NCI-H1436 treated with DMSO at 0.1 percent for 48 hours (cell line): ENCODE measurements at places on chromosomes 3 and 15.
A peak's percentile ranks its signal among the peaks of the same experiment; 100 is the strongest.

DNA sequence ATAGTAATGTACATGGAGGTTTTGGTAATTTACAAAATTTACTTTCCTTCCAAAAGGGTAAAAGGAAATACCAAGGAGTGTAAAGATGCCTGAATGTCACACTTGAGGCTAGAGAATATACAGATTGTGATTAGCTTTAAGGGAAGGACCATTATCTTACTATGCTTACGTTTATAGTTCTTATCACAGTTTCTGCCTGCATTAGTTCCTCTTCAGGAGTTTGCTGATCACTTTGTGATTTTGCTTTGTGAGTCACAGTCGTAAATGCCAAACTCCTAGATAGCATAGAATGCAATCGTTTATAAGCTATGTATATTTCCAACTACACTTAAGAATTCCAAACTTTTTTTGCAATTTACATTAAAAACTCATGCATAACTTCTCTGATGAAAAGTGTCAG lies 1034.6 kb downstream of the DIPK2A start:
- DNase-seq, result no peak

- DNase-seq, result no peak
These were observed 2.2 kb downstream of the RPSA start for GRCh38 chr3:39408493-39409372.

DNA sequence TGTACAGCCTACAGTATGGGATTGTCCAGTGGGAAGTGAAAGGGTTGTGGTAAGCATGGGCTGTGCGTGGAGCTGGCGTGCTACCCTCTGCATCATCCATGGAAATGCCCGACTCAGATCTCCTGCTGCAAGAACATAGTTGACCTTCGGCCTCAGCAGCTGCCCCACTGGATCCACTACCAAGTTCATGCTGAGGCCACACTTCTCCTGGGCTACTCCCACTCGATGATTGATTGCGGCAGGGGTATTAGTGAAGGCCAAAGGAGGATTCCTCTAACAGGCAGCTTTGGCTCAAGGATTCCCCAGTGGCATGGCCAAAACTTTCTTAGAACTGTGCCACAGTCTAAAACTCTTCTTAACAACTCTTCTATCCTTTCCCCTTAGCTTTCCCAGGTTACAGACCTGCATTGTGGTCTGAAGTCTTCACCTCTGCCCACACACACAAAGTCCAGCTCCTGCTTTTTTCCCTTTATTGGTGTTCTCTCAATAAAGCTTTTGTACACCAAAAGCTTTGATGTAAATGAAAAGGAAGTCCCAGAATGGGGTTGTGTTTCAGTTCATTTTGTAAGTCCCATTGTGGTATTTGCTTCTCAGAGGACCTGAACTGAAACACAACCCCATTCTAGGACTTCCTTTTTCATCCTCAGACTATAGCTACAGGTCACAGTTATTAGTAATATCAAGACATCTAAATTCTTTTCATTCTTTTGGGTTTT lies 4.9 kb upstream of the TBC1D5 start:
- no peak for DNase-seq

DNA sequence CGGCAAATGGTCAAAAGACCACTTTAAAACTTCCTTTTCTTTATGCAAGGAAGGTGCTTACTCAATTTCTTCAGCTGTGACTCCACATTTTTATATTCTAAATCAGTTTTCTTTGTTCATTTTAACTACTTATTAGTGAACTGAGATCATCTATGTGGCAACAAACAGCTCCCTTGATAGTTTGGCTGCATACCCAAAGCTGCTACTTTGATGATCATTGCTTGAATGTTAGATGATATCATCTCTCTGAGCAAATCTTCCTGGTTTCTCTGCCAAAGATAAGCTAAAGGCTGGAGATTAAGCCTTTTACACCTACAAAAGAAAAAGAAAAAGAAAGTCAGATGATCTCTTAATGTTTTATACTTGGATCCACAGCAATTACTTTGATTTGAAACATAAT lies 95.5 kb downstream of the DPH6 start:
- DNase-seq, result no peak

GRCh38 chr15:47500842-47501241 lies 216.5 kb upstream of the SEMA6D start:
- DNase-seq, result no peak

DNA sequence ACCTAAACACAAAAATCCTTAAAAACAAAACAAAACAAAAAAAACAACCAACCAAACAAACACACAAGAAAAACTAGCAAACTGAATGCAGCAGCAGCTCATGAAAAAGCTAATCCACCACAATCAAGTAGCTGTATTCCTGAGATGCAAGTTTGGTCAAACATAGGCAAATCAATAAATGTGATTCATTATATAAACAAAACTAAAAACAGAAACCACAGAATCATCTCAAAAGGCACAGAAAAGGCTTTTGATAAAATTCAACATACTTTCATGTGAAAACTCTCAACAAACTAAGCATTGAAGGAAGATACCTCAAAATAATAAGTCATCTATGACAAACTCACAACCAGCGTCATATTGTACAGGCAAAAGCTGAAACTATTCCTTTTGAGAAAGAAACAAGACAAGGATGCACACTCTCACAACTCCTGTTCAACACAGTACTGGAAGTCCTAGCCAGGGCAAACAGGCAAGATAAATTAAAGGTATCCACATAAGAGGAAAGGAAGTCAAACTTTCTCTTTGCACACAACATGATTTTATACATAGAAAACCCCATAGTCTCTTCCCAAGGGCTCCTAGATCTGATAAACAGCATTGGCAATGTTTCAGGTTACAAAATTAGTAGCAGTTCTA lies 495.1 kb upstream of the SGO1 start:
- DNase-seq, result no peak

DNA sequence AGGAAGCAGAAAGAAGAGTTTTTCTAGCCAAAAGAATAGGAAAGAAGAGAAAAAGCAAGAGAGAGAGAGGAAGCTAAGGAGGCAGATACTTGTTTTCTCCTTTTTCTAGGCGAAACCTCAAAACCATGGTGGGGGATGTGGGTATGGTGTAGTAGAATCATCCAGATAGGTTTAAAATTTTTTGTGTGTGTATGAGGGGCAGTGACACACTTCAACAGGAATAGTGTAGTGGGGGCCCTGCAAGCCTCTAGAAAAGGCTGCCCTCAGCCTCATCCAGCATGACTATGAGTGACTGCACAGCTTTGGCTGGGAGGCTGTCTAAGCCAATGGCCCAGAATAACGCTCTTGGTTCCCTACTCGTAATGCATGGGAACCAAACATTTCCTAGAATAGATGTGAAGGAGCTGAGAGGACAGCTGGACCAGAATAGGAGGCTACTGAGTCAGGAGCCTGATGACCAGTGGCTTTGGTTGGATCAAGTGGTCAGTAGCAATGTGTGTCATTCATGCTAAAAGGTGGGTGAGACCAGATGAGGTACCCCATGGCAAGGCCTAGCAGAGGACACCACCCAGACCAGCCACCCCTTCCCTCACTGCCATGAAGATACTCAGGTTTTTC lies 24.4 kb downstream of the MOBP start:
- no peak for DNase-seq

DNA sequence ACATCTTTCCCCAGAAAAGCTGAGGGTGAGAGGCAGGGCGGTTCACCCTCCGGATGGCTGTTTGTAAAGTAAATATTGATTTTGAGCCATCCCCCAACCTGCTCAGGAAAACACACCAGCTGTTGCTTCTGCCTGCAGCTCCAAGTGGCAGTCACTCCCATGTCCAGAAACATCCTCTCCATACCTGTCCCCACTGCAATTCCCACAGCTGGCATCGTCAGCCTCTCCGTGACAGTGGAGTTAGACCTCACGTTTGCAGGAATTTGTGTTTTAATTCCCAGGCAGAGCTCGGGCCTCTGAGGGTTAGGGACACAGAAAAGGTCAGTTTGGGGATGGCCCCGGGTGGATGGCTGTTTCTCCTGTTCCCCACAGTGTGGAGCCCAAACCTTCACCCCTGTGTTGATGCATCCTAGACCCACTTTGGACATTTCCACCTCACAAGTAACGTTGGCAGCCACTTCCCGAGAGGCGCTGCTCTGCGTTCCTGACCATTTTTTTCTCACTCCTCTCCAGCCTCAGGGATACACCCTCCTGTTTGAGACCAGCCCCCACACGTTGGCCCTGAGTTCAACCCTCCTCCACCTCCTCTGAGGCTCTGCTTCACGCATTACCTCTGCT lies 11.8 kb upstream of the FAM174B start:
- DNase-seq, result no peak

- no peak for DNase-seq
These were observed 244.2 kb downstream of the PTPRG start for GRCh38 chr3:61805510-61806080.

- no peak for DNase-seq
These were observed 24.8 kb downstream of the PSTPIP1 start for GRCh38 chr15:77019521-77020331.

DNA sequence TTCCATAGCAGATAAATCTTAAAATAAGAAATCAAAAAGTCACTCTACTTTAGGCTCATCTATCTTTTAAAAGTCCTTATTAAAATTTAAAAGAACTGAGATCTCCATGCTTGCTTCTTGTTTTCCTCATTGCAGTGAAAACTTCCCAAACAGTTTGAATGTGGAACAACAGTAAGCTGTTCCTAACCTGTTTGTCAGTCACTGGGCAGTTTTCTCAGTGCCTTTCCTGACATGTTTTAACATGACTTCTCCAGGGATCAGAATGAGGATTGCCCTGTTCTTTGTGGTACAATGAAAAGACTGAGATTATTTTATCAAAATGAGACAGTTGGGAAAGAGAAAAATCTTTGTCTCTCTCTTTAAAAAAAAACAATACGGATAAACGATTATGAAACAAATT lies 774 bp downstream of the GPR87 start:
- DNase-seq, result no peak

- DNase-seq, result no peak
These were observed 291.2 kb downstream of the ZBTB20 start for GRCh38 chr3:114855839-114856238.

DNA sequence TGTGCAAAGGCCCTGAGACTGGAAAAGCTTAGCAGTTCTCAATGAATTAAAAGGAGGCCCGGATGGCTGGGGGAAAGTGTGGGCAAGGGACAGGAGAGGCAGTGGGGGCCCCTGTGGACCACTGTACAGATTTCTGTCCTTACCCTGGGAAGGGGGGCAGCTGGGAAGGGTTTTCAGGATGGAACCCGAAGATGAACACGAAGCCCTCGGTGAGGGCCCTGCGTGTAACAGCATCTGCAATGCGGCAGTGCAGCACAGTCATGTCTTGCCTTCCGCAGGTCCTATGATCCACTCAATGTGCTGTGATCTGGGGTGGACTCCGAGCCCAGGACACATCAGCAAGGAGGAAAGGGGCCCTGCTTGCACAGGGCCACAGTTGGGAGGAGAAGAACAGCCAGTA lies 7.9 kb upstream of the ATP2B2 start:
- no peak for DNase-seq

GRCh38 chr3:81676706-81677456 lies 84.6 kb downstream of the GBE1 start:
- DNase-seq, result no peak

DNA sequence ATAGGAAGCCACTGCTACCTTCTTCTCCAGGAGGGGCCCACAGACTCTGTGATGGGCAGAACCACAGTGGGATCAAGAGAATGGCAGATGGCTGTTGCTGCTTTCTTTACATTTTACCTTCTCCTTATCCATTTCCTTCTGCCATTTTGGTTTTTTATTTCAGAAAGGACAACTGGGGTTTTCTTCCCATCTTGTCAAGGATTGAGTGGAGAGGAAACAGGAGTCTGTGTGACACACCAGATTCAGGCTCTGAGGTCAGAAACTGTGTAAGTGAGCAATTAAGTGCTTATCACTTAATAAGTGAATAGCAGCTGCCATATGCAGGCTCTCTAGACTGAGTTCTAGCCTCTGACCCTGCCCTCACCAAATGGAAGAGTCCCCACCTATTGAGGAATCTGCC lies 47.3 kb downstream of the ITGB5 start:
- DNase-seq, result no peak

GRCh38 chr3:18047052-18047451 lies 304.6 kb upstream of the TBC1D5 start:
- DNase-seq, result no peak

DNA sequence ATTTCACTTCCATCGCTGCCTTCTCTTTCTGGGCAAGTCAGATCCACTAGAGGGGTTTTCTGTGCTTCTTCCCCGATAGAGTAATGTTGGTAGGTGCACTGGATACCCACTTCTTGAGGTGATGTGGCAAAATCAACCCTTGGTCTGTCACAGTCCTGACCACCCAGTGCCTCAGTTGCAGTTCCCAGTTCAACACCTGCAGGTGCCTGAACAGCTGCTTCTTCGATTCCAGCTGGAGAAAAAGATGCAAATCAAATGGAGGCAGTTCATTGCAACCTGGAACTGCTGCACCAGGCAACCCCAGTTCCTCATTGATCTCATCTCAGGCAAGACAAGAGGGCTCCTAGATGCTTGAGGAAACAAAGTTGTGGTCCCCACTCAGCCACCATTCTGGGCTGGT lies 186.6 kb downstream of the UBE2E2 start:
- no peak for DNase-seq

DNA sequence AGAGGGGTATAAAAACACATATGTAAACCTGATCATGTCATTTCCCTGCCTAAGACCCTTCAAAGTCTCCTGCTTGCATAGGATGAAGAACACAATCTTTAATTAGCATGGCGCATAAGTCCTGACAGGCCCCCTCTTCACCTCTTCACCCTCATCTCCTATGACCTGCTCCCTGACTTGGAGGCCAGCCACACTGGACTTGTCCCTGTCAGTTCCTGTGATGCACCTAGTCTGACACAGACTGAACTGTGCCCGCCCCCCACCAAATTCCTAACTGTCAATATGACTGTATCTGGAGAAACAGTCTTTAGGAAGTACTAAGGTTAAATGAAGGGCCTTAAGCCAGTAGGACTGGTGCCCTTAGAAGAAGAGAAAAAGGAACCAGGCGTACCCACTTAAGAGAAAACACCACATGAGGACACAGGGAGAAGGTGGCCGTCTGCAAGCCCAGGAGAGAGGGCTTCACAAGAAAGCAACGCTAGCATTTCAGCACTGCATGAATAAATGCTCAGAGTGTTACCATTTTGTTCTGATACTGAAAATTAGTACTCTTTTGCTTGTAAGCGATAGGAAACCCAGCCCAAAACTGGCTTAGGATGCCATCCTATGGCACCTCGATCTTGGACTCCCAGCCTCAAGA lies 34.0 kb downstream of the MRPL46 start:
- DNase-seq, result no peak

GRCh38 chr3:66423791-66424190 lies 77.0 kb downstream of the LRIG1 start:
- no peak for DNase-seq

DNA sequence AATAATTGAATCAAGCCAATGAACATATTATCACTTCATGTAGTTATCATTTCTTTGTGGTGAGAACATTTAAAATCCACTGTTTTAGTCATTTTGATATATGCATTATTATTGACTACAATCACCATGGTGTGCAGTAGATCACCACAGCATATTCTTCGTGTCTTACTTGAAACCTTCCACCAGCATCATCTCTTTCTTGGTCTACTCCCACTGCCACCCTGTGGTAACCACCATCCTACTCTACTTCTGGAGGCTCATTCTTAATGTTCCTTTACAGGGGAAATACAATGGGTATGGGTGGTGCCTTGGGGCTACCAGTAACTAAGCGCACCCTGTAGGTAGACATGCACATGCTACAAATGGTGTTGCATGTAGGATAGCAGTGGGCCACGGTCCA lies 25.4 kb downstream of the PXK start:
- no peak for DNase-seq

- peak; percentile 25 for DNase-seq
These were observed 81.9 kb upstream of the SLC25A36 start for GRCh38 chr3:140859592-140860336.
